ENCODE measurements at places on chromosomes 6 and 20. TPM values are rescaled to one million over a fixed set of nuclear protein-coding genes. Genes with fewer than 3 reads are reported as not detected.

MYLIP gene
- total RNA-seq = 13.0 TPM

PDYN gene
- 0.45 TPM for total RNA-seq

TRIM31 gene
- total RNA-seq = not detected

NAPB gene
- 74.7 TPM for total RNA-seq

ECT2L gene
- 0.45 TPM for total RNA-seq

MCM9 gene
- total RNA-seq = 14.2 TPM

TCP11 gene
- total RNA-seq = not detected
